SHP77 treated with DMSO at 0.1 percent for 48 hours (cell line): ENCODE measurements at places on chromosomes 16 and 17.
A peak's percentile ranks its signal among the peaks of the same experiment; 100 is the strongest.

- DNase-seq: no peak
Measured at GRCh38 chr17:7109461-7110322, 4.9 kb downstream of the ASGR2 start.

- DNase-seq: no peak
Measured at GRCh38 chr17:59963738-59964481, 630 bp downstream of the RNFT1 start.

DNA sequence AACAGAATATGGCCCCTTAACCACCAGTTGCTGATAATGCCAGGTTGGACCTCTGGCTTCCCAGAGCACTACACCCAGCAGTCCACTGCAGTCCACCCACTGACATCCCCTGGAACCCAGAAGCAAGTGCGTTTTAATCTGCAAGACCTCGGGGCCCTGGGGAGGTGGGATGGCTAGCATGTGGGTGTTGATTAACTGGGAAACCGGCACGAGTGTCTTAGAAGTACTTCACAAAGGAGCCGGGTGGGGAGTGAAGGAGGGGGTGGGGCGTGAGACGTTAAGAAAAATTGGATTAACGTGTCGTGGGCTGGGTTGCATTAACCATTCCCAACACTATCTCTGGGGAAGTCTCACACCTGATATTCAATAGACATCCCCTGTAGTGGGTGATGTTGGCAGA lies 6.1 kb upstream of the HIC1 start:
- DNase-seq: no peak

- no peak for DNase-seq
Measured at GRCh38 chr17:19876529-19877161, 8.9 kb upstream of the ULK2 start.

GRCh38 chr17:1460233-1460632 lies 4.2 kb upstream of the CRK start:
- no peak for DNase-seq

GRCh38 chr16:13390093-13390985 lies 488.9 kb downstream of the SHISA9 start:
- no peak for DNase-seq

- DNase-seq: no peak
Measured at GRCh38 chr16:57462978-57463362, 491 bp downstream of the POLR2C start.

GRCh38 chr17:40203131-40203530 lies 16.0 kb upstream of the WIPF2 start:
- DNase-seq: no peak

- DNase-seq: no peak
Measured at GRCh38 chr16:21167929-21168602, 9.6 kb downstream of the LDAF1 start.

DNA sequence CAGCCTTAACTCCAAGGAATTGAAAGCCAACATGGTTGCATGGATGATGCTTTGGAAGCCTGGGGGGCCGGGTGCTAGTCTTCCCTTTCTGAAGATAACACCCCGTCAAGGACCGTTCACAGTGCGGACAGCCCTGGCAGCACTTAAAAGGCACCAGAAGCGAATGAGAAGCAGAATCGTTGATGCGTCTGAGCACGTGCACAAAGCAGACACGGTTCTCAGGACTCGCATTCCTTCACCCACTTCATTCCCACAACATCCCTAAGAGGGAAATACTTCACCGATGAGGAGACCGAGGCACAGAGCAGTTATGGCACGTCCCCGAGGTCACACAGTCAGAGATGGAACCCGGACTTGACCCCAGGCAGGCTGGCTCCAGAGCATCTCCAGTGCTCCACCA lies 14.2 kb downstream of the TRPV1 start:
- no peak for DNase-seq

GRCh38 chr16:12188061-12188934 lies 211.8 kb downstream of the SNX29 start:
- peak; percentile 15 for DNase-seq

DNA sequence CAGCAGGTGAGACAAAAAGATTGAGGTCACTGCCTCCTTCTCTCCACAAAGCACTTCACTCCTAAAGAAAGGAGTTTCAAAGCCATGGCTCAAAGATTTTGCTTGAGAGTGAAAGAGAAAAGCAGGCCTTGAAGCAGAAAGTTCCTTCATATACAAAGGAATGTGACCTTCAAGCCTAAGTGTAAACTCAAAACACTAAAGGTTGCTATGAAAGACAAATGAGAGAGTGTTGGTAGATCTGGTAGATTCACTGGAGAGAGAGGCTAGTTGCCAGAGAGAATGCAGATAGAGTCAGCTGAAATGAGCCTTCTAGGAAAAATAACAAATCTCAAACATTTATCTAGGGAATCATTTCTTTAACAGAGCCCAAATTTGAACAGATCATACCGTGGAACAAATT lies 305.2 kb downstream of the CDH8 start:
- no peak for DNase-seq

GRCh38 chr17:36546418-36547093 lies 1.8 kb downstream of the GGNBP2 start:
- no peak for DNase-seq

DNA sequence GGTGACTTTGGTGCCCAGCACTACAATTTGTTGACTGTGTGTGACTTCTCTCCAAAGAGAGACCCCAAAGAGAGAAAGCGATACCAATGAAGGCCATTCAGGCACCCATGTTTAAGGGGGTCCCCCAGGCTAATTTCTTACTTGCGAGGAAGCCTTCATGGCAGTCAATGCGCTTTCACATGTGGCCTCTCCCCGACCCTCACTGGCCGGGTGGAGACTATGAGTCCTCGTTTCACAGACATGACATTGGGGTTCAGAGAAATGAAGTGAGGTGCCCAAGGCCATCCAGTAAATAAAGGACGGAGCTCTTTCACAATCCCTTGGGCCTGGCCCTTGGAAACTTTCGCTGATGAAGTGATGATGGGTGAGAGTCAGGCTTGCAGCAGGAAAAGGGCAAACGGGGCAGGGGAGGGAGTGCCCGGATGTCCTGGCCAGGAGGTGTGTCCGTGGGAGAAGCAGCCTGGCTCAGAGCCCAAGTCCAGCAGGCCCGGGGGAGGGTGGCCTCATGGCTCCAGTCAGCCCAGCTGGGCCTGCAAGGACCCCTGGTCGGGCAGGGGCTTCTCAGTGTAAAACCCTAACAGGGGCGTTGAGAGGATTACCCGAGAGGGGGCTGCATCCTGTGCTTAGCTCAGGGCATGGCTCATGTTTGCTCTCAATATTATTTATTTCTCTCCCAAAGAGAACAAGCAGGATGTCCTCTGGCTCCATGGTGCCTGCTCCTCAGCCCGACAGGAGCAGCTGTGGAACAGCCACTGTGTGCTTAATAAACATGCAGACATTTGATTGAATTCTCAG lies 14.7 kb downstream of the TBX2 start:
- no peak for DNase-seq

GRCh38 chr17:16258901-16259300 lies 41.9 kb downstream of the PIGL start:
- no peak for DNase-seq

DNA sequence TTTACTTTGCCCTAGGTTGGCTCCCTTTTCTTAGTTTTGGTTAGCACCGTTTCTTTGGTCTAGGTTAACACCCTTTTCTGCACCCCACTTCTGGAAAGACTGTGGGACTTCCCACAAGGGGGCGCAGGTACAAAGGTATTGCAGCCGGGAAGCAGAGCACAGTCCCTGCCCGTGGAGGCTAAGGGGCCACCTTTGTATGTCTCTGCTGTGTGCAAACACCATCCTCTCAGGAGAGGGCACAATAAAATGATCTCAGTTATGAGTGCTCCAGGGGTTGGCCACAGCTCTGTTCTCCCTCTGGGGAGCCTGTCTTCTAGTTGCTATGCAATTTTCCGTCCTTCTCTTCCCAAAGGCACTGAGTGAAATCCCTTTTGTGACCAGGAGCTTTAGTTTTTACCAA lies 28.4 kb upstream of the TMC5 start:
- DNase-seq: peak; percentile 41

DNA sequence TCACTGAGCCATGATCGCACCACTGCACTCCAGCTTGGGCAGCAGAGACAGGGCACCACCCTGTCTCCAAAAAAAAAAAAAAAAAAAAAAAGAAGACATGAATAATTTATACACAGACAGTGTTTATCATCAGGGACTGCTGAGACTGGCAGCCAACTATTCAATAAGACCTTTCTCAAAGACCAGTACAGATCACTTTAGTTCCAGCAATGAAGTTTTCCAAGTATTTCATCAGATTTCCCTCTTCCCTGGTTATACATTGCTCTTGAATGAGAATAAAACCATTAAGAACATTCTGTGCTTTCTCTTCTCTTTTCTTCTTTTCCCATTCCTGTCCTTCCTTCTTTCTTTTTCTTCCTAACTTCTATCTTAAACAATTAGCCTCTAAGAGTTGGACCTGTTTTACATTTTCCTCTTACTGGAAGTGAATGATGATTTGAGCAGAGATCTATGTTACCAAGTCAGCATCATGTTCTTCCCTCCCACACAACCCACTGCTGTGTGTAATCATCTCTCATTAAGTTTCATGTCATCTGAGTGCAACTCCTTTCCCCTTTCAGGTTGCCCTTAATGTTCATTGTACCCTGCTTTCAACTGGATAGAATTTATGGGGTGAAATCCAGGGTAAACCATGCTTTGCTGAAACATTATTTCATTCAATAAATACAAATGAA lies 35.9 kb upstream of the SMIM36 start:
- no peak for DNase-seq

- DNase-seq: no peak
Measured at GRCh38 chr16:14437426-14437825, 192.6 kb downstream of the PARN start.

DNA sequence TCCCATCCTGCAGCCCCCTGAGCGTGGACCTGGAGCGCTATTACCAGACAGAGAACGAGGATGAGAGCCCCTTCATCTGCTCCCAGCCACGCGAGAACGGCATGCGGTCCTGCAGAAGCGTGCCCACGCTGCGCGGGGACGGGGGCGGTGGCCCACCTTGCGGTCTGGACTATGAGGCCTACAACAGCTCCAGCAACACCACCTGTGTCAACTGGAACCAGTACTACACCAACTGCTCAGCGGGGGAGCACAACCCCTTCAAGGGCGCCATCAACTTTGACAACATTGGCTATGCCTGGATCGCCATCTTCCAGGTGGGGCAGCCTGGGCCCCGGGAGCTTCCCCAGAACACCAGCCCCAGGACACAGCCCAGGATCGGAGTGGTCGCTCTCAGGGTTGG lies 12.0 kb downstream of the CACNA1G start:
- no peak for DNase-seq

- DNase-seq: no peak
Measured at GRCh38 chr16:80527297-80527696, 13.5 kb upstream of the DYNLRB2 start.

DNA sequence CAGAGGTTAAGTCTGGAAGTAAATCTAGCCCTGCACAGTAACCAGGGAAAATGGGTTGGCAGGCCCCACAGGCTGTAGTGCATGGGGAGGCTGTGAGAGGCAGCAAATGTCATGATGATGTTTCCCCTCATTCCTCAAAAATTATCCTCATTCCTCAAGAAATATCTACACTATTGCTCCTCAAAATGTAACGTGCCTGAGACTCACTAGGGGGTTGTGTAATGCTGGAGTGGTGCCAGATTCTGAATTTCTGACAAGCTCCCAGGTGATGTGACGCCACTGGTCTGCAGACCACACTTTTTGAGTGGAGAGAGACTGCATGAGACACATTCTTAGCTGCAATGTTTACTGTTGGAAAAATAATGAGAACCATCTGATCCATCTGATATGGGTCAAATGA lies 1.2 kb upstream of the MPP3 start:
- no peak for DNase-seq

DNA sequence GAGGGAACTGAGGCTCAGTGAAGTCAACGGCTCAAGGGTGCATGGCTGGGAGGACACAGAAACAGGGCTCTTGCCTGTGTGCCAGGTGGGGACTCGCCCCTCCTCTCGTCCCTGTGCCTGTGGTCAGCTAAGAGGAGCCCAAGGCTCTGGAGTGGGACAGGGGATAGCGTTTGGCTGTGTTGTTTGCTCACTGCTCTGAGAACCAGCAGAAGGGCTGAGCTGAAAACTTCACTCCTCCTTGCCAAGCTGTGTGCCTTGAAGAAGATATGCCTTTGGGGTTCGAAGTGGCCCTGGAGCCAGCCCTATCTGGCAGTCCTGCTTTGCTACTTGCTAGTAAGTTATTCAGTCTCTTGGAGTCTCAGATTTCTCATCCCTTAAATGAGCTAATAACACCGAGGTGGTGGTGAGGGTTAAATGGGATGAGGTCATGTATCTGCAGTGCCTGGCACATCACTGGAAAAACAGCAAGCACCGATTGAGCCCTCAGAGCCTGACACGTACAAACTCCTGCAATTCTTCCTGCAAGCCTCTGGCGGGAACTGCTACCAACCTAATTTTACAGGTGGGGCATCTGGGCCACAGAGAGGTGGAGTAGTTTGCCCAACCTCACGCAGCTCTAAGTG lies 17.7 kb downstream of the FOXL1 start:
- DNase-seq: no peak

- DNase-seq: no peak
Measured at GRCh38 chr16:80932708-80933095, 74.0 kb downstream of the CMC2 start.

DNA sequence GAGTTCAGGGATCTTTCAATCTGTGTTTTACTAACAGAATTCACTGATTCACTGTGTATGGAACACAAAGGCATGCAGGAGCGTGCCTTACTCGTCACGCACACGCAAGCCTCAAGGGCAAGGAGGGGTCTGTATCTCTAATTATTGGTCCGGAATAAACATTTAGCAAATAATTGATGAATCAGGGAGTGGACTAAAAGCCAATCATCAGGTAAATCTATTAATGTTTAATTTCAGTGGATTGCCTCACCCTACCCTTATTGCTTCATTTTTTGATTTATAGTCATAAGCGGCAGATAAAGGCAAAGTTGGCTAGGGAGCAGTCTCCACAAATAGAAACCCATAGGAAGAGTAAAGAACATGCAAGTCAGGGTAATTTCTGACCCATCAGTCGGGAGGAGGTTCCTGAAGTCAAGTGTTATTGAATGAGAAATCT lies 7.4 kb upstream of the HSD17B2 start:
- no peak for DNase-seq

DNA sequence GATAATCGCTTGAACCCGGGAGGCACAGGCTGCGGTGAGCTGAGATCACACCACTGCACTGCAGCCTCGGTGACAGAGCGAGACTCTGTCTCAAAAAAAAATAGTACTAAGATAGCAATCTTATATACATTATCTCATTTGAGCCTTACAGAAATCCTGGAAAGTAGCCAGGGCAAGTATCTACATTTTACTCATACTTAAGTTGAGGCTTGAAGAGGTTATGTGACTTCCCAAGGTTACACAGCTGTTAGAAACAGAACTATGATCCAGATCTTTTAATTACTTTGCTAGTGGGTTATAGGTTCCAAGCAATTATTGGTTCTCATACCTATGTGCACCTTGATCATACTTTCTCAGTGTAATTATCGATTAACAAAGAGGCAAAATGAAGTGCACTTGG lies 15.4 kb downstream of the C17orf78 start:
- DNase-seq: no peak
